ENCODE measurements at places on chromosomes 12 and 14.

DNA sequence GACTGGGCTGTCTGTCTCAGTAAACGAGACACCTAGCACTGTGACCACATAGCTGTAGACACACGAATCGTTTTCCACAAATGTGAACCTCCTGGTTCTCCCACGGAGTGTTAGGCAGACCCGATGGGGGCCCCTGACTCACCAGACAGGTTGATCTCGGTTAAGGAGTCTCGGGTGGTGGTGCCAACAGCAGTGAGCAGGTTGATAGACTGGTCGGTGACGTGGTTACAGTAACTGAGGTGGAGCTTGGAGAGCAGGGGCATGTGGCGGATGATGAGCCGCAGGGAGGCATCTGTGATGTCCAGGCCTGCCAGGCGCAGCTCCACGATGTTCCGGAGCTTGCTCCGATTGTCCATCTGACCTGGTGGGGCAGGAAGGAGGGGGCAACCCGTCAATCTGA is 39.8 kb downstream of the RNF34 start:
- no peak for DNase-seq

DNA sequence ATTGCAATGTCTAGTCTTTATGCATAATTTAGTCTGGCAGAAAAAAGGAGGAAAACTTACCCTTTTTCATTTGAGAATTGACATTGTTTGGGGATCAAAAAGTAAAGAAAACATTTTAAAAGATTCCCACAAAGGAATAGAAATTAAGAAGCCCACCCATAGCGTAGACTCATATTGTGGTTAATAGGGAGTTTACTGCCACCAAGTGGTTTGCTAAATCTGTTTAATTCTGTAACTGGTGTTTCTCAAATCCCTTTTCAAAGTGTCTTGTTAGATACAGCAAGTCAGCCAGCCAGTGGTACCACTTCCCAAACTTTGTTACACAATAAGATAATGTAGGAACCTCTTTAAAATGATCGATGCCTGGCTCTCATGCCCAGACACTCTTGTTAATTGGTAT is 180.3 kb downstream of the IPO8 start:
- DNase-seq, result no peak

DNA sequence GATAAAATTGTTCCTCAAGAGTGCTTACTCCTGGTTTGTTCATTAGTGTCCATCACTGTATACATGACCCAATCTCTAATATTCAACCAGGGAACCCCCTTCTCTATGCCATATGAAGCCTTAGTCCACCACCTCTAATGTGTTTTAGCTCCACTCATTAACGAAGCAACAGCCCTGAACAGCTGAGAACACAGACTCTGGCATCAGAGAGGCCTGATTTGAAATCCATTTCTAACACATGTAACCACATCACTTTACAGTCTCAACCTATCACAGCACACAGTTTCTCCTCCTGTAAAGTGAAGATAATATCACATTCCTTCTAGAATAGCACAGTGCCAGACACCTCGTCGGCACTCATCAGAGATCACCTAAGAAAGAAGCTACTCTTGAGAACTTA is 64.3 kb downstream of the C2CD5 start:
- no peak for DNase-seq

DNA sequence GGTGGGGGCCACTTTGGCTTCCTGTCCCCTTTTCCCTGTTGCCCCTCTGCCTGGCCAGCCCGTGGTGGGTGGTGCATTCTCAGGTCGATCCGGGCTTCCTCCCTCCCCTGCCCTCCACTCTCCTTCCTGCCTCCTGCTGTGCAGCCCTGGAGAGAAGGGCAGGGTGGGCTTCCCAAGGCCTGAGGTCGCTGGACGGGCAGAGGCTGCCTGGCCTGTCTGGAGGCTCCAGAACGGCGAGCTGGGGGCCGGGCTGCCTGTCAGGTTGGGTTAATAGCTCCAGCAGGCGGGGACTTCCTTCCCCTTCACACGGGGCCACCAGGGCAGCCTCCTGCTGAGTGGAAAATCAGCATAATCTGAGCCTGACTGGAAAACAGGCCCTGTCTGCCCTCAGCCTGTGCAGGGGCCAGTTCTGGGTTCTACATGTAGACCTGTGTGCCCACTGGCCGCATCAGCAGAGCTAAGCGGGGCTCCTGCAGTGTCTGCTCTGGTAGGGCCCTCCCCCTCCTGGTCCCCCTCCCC is 11.3 kb downstream of the KIF26A start:
- DNase-seq, result no peak

GRCh38 chr12:41061192-41061591 is 126.9 kb upstream of the PDZRN4 start:
- DNase-seq, result no peak

DNA sequence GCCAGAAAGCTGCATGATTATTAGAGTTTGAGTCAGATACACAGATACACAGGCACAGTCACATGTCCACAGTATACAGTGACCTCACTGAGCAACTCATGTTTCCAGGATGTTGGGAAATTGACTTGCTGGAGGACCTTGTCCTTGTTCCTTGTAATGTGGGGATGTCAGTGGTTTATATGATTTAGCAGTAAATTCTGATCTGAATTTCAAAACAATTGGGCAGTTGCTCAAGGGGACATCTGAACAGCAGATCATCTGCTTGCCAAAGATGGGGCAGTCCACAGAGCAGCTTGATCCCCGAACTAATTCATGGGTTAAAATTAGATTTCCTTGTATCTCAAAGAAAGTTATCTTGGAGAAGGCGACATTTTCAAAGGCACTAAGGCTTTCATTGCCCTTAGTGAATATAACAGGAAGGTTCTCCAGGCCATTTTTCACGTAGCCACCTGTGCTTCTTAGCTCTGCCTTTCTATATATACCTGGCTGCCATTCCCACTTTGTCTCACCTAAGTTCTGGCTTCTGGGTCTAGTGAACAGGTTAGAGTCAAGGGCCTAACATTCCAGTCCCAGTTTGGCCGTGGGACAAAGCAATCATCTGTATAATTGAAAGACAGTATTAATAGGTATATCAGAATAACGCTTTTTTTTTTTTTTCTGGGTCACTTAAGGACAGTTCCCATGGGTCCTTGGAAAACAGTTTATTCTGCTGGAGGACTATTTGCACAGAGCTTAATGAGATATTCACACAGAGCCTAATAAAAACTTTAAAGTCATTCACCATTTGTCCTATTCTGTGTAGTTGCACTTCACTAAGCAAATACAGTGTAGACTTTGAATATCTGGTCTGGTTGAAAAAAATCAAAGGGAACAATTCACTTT is 64.9 kb upstream of the STRN3 start:
- no peak for DNase-seq

- DNase-seq, result no peak
Observed at GRCh38 chr14:72517736-72518135, 376.2 kb downstream of the DPF3 start.

GRCh38 chr12:122850695-122851350 is 15.6 kb downstream of the HIP1R start:
- DNase-seq, result no peak

GRCh38 chr14:104872469-104873341 is 7.6 kb downstream of the CEP170B start:
- no peak for DNase-seq

DNA sequence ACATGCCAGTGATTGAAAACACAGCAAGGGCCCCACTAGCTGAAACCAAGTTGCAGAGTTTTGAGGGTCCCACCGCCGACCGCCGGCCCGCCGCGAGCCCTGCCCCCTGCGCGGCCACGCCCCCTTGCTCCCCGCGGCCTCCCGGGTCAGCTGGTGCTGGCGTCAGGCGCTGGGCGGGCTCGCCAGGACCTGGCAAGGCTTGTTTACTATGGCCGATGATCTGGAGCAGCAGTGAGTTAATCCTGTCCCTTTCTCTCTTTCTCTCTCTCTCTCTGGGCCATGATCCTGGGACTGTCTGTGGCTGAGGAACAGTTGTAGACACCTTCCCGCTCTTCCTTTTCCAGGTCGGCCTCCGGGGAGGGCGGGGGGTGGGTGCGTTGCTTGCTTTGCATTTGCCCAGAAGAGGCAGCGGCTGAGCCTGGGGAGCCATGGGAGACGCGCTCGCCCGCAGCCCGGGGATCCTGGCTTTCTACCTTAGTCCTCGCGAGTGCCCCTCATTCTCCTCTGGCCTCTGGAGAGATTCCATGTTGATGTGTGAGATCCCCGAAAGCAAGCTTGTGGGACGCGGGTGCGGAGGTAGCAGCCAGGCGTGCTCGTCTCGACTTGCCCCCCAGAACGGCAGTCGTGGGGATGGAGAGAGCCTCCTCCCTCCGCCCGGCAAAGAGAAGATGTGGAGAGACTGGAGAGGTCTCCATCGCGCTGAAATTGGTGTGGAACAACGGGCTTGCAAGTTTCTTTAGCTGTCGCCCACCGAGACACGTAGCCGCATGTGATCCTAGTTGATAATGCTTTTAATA is at the start of gene ABHD4:
Gene ABHD4, plus strand, starts transcription at position 202 of the 797 bp plus-strand sequence. Its CDS starts 7 bp downstream, at position 209.
- DNase-seq, result no peak

- no peak for DNase-seq
Observed at GRCh38 chr12:119807380-119807779, 69.7 kb downstream of the CIT start.

DNA sequence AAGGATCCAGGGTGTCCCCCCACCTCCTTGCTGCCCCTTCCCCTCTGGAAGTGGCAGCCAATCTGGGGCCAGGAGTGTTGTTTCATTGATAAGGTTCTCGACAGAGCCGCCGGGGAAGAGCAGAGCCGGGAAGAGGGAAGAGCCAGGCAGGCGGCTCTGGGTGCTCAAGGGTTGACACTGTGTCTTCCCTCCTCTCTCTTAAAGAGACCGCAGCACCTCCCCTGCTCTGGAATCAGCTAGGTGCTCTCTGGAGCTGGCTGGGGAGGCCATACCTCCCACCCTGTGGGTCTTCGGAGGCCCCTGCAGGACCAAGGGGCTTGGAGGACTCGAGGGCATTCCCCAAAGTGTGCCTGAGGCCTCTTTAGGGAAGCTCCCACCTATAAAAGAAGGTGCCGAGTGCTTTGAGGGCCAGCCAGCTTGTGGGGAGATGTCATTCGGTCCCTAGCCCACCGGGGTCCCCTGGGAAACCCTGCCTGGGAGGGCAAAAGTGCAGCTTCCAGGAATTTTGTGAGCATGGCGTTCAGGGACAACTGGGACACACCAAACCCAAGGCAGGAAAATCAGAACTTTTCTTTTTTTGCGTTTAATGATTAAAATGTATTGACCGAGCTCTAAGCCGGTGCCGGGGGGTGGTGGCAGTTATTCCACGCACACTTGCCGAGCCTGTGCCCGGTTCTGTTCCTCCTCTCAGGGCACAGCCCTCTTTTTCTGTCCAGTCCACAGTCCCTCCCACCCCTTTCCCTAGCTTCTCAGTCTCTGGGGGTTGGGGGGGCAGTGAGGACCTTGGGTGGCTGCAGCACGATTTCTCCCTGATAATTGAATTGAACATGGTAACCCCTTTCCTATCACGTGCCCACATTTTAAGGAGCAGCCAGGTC is 3.0 kb downstream of the SETD1B start:
- DNase-seq, result no peak

- DNase-seq, result no peak
Observed at GRCh38 chr14:90740081-90740480, 76.1 kb downstream of the TTC7B start.

DNA sequence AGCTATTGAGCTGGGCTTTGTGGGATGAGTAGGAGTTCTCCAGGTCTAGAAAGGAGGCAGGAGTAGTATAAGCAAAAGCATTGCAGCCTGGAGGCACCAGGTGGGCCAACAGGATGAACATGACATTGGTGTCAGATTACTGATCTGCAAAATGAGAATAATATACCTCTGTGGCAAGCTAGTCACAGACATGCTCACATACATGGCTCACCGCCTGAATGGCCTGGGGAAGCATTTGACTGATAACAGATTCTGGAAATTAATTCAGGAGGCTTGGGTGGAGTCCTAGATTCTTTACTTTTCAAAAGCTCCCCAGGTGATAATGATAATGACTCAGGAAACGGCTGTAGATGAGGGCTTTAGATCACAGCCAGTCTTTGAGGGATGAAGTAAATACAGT is 709 bp downstream of the TCL1B start:
- DNase-seq, result no peak

- no peak for DNase-seq
Observed at GRCh38 chr12:111850526-111850925, 8.5 kb downstream of the MAPKAPK5 start.

GRCh38 chr14:67457782-67458181 is 30.7 kb downstream of the TMEM229B start:
- no peak for DNase-seq

DNA sequence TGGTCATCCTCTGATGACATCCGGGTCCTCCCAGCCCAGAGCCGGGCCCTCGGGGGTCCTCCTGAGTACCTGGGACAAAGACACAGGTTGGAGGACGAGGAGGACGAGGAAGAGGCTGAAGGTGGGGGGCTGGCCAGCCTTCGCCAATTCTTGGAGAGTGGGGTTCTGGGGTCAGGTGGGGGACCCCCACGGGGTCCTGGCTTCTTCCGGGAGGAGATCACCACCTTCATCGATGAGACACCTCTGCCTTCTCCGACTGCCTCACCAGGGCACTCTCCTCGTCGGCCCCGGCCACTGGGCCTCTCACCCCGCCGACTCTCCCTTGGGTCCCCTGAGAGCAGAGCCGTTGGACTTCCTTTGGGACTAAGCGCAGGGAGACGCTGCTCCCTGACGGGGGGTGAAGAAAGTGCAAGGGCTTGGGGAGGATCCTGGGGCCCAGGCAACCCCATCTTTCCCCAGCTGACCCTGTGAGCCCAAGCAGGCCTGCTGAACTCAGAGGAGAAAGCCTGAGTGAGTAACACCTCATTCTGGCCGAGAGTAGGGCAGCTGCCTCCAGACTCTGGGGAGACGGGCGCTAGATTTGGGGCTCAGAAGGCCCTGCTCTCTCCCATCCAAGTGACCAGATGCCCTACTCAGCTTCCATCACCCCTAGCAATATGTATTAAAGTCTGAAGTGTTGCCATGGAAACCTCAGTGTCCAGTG is 1.3 kb upstream of the P3H3 start:
- no peak for DNase-seq

DNA sequence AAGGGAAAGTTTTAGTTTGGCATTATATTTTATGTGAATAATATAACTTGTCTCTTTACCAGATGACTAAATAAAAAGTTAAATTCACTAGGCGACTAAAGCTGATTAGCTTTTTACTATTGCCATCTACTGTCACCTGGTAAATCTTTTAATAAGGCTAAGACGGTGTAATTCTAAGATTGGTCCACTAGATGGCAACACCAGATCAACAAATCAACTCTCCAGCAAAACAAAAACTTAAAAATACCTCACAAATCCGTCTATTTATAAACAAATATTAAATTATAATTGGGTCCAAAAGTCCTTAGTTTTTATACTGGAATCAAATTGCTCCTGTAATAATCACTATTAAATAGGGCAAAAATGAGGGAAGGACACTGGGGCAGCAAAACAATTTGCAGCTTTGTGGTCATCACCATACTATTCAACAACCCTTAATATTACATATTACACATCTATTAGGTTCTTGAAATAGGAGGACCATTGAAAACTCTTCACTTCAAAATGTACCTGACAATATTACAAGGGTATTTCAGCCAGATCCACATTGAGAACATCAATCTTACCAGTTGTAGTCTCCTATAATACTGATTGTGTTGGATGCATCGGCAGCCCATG is 47.9 kb downstream of the GALC start:
- no peak for DNase-seq

DNA sequence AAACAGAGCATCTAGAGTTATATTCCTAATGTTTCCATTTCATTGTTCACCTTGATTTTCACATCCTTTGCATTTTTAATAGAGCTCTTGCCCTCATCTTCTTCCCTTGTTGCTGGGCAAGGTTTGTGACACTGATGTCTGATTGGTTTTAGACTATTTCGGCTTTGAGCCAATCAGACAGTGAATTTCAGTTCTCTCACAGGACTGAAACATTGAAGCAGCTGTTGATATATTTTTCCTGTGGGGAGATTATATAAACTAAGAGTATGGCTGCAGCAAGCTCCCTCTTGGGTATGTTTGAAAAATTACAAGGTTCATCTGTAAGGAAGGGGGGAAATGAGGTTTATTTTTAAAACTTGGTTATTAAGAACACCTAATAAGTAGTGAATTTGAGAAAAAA is 51.2 kb downstream of the ATF7IP start:
- no peak for DNase-seq
